ENCODE measurements at places on chromosomes 1 and 21.
A peak's percentile ranks its signal among the peaks of the same experiment; 100 is the strongest.

DNA sequence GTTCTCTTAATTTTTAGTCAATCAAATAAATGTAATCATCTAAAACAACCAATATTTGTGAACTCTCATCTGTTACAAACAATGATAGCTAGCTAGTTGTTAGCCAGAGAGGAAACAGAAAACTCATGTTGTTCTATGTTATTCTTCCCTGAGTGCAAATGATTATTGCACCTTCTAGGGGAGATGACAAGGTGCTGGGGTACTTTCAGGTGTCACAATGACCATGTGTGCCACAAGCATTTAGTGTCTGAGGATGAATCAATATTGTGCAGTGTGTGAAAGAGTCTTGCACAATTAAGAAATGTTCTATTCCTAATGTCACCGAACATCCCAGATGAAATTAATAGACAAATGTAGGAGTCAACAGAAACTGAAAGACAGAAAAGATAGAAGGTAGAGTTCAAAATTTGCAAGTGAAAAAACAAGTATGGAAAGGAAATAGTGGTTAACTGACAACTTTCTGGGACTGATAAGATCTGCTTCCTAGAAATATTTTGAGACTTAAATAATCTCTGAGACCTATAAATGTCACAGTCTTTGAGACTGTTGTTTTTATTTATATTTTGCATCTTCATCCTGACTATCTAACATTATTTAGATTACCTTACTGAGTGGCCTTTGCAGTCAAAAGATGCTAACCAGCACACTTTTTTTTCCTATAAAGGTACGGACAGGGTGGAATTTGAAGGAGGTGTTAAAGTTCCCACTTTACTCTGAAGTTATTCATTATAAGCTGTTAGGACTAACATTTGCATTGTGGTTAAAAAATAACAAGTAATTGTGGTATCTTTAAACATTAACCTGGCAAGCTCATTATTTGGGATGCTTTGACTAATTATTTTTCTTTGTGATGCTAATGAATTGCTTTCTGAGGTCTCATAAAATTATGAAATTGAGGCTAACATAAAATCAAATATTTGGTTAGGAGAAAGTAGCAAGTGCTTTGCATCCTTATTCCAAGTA, 21.6 kb upstream of the DPYD start:
- no peak for DNase-seq

DNA sequence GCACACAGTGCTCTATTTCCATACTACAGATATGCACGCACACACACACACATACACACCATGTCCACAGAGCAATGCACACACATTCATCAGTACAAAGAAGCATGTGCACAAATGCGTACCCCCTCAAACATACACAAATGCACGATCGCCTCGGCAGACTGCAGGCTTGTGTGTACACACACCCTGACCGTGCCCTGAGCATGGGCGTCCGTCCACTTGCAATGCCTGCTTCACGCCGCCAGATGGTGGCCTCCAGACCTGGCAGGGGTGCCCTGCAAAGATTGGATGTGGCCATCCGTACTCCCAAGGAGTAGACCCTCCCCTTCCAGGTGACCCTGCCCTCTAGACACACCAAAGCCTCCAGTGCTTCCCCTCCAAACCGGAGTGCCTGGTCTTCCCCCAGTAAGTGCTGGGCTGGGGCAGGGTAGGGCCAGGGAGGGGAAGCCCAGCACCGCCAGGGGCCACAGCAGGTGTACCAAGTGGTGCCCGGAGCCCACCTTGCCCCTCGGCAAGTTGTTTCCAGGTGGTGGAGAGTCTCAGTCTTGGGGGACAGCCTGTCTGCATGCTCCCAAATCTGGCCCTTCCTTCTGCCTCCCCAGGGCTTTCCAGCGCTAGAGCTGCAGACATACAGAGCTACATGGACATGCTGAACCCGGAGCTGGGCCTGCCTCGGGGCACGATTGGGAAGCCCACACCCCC, 20.6 kb downstream of the ESPN start:
- peak; percentile 66 for DNase-seq

- DNase-seq, result no peak
Measured at GRCh38 chr1:52880206-52880605, 37.6 kb downstream of the ZYG11A start.

DNA sequence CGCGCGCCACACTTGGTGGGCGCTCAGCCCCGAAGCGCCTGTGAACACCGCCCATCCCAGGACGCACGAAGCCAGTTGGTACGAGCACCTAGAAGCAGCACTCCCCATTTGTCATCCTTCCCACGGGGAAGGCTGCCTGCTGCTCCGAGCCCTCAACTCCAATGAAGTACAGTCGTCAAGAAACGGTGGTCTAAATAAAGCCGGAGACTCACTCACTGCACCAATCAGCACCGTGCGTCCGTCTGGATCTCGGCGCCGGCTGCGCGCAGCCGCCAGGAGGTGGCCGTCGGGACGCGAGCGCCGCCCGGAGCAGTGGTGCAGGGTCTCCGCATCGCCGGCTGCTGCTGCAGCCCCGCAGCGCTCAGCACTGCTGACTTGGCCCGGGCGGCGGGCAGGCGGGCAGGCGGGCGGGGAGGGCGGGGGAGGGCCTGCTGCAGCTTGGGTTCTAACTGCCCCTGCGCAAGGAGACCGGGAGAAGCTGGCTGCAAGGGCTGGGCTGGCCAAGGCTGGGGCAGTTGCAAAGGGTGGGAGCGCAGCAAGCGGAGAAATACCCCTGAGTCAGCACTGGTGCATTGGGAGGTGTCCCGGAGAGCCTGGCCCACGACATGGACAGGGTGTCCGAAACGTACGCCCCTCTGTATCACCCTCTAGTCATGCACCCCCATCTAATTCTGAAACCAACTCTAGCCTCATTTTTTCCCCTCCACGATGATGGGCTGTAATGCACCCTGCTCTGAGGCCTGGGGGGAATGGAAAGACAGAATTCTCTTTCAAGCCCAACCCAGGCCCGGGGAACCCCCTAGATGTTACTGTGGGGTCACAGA, 35.8 kb upstream of the H6PD start:
- peak; percentile 86 for DNase-seq

- no peak for DNase-seq
Measured at GRCh38 chr1:162236201-162236600, 140.5 kb downstream of the SPATA46 start.

DNA sequence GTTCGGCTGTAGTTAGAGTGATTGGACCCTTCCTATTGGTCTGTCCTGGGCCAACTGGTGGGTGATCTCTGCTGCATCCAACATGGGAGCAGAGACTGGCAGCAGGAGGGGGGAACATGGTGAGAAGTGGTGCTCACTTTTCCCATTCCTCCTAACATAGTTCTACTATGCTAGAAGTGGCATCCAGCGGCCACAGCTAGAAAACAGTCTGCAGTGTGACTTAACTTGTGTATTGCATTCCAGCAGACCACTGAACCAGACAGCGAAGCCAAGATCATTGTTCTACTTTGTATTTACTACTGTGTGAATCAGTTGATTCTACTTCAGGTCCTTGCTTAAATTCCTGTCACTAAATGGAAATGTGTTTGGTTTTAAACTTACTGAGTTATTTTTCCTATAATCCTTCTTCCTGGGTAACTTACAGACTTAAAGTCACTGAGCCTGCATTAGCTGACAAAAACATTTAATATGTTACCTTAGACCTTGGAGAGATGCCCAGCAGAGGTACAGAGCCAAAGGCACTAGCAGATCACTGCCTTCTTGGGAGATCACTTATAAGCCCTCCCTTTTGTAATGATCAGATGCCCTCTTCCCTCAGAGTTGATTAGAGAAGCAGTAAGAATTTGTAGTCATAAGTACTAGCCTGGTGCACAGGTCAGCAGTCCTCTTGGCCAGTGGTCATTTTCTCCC, 8.2 kb downstream of the FABP3 start:
- no peak for DNase-seq

DNA sequence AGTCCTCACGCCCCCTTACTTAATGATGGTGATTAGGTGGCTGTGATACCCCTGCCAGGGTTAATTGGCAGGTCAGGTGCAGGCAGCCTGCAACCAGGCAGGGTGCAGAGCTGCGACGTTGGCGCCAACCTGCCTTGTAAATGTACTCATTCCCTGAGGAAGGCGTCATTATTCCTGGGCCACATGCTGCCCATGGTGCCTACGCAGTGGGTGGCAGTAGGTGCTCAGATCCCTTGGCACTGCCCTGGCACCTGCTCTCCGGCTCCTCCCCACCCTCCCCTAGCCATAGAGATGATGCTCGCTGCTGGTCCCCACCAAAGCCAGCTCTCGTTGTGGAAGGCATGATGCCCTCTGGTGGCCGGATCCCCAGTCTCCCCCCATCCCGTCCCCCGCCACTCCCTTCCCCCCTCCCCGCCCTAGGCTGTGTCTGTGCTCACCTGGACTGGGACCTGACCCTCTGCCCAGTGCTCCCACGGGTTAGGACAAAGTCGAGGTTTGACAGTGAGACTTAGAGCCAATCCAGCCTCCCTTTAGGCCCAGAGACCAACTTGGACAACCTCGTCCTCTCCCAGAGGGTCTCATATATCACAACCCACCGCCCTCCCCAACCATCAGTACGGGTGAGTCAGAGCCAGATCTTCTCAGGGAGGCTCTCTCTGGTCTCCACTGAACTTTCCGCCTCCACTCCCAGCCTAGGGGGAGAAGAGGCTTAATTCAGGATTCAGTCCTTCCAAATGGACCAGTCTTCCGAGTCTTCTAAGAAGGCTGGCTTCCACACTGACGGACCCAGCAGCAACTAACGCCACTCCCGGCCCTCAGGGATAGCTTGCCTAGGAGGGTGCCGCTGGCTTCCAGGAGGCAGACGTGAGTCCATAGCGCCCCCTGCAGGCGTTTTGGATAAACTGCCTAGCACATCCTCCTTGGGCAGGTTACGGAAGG, 5.7 kb downstream of the KRTCAP2 start:
- DNase-seq, result peak; percentile 95

- DNase-seq, result no peak
Measured at GRCh38 chr1:29629401-29629800, 393.1 kb downstream of the PTPRU start.

DNA sequence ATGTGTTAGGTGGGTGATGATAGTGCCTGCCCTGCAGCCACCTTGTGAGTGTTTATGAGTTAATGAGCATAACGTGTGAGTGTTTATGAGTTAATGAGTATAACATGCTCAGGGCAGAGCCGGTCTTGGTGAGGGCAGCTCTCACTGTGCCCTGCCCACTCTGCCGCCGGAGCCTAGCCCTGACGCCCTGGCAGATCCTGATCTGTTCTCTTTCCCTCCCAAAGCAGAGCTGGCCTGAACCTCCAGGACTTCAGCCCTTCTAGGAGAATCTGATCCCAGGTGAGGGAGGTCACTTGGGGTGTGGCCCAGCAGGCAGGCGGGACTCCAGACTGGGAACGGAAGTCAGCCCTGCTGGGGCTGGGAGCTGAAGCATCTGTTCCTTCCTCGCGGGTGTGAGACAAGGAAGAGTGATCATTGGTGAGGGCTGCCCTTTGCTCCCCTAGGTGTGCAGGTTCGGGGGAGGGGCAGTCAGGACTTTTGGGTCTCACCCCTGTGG, 5.7 kb downstream of the FBLIM1 start:
- DNase-seq, result no peak

- no peak for DNase-seq
Measured at GRCh38 chr1:13570924-13571323, 12.7 kb upstream of the PDPN start.

- no peak for DNase-seq
Measured at GRCh38 chr1:225707824-225708223, 54.9 kb upstream of the ENAH start.

DNA sequence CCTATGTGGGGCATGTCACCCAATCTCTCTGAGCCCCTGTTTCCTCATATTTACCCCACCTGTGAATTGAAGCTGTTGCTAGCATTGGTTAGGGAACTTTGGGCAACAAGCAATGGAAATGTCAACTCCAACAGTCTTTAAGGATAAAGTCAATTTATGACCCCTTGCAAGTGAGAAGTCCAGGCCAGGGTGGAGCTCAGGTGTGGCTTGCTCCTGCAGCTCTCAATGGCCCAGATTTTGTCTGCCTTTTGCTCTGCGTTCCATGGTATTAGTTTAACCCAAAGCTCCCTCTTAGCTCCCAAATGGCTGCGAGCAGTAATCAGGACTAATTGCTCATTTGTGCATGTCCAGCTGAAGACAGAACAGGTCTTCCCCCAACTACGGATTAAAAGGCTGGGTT, 70.4 kb upstream of the ABCG1 start:
- DNase-seq, result no peak

- DNase-seq, result peak; percentile 50
Measured at GRCh38 chr1:55747408-55747841, 532.3 kb upstream of the USP24 start.

GRCh38 chr1:62362061-62362917, 43.1 kb upstream of the KANK4 start:
- no peak for DNase-seq

DNA sequence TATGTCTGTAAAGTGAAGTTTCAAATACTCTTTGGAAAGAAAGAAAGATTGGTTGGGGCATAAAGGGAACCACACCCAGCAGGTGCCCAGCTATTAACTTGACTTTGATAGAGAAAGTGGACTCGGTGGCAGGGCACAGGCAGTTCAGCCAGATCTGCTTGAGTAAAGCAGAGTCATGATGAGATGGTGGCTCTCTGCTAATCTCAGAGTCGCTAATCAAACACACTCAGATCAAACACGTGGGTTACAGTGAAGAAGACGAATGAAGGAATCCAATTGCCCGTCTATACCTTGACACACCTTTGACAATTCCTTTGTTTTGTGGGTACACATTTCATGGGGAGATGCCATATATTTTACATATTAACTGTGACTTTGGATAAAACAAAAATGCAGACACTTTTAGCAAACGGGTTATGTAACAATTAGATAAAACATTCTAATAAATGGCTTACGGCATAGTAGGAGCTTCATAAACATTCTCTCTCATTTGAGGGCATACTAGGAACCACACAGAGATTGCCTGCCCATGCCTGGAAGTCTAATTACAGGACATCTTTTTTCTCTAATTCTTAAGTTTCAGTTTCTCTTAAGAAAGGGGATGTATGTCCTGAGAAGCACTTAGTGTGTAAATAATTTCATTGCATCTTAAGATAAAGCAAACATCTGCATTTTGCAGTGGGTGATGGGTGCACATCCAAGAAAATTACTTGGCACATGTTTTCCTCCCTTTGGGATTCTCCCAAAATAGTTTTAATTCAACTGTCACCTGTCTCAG, 7.2 kb downstream of the CBR1 start:
- no peak for DNase-seq

GRCh38 chr1:229043115-229043514, 227.8 kb upstream of the RAB4A start:
- DNase-seq, result no peak

DNA sequence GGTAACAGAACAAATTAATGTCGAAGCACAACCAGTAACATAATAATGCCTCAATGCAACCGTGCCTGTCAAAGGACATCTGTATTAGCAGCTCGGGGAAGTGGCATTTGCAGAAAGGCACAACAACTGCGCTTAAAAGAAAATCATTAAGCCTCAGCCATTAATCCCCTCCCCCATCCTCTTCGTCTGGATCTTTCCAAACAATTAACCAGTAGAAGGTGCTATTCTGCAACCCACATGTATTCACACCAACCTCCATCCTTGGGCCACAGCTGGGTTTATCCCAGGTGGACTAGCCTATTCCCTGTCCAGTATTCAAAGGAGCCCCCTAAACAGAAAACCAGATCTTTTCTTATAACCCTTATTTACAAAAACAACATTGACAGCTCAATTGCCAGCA, 2.6 kb downstream of the RERE start:
- DNase-seq, result no peak

GRCh38 chr1:1758059-1758621, 20.1 kb downstream of the NADK start:
- DNase-seq, result no peak

All from cardiac muscle cell (in vitro differentiated cells and primary cell).